ENCODE measurements at places on chromosomes 4 and X. TPM values are rescaled to one million over a fixed set of nuclear protein-coding genes. Genes with fewer than 3 reads are reported as not detected.

GRCh38 chr4:158854236-158854635, 85.4 kb downstream of the FNIP2 start:
- no peak for DNase-seq

DNA sequence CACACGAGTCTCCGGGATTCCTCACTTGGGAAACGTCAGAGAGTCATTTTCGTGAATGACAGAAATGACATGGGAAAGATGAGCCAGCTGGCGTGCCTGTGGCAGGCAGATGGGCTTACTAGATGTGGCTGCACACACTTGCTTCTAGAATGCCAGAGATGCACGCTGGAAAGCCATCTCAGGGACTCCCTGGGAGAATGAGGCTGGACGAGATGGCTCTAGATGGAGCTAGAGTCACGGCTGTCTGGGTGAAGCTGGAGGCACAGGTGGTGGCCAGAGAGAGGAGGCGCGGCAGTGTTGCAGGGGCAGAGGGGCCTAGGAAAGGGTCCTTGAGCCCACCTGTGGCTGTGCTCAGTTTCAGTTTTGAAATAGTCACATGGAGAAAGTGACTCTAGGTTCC, 26.0 kb downstream of the TKTL1 start:
- DNase-seq = no peak

- DNase-seq = no peak
Measured at GRCh38 chrX:150421816-150422215, 58.7 kb downstream of the MAMLD1 start.

DNA sequence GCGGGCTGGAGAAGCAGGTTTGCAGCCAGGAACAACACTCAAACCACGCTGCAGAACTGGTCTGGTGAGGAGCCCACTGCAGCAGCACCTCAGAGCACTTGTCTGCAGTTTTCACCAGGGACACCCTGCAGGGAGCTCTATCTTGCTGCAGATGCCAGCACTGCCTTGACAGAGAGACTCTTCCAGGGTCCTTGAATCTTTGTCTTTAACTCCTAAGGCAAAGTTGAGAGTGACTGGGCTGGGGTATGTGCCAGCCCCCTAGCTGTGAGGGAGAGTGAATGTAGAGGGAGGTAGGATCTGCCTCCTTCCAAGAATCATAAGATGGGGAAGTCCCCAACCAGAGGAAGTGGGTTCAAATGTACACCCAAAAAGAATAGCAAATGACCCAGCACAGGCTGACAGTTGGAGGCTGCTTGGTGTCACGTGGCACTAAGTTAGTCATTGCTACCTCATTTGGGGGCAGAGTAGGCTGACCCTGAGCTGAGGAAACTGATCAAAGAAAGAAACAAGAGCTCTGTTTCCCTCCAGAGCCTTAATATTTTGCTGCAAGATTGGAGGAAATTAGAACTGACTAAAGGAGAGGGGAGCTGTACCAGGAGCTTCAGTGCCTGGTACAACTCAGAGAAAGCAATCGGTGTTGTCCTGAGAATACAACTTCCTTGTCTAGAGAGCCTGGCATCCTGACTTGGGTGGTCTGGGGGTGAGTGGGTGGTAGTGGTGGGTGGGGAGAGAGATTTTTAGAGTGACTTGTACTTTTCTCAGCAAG, 28.2 kb upstream of the HUWE1 start:
- no peak for DNase-seq

DNA sequence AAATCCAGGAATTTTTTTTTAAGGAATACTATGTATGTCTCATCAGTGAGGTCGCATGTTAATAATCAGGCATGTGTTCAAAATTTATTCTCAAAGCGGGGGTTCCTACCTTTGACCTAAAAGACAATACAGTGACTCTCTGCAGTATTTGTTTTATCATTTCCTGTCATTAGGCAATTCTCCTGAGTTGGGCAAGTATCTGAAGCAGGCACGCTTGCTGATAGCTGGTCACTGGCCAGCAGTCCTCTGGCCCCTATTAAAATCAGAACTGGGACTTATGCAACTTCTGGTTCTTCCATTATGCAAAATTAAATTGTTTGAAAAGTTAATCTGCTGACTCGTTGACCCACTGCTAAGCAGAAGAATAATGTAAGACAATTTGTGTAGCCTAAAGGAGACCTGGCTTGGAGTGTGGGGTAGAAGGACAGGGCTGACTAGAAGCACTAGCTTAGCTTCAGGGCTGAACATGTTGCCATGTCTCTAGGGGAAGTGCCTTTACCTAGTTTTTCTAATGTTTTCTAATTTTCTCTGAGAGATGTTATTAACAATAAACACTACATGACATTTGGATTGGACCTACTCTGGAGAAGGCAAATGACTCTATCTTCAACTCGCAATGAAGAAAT, 36.0 kb upstream of the GABRA2 start:
- no peak for DNase-seq

DNA sequence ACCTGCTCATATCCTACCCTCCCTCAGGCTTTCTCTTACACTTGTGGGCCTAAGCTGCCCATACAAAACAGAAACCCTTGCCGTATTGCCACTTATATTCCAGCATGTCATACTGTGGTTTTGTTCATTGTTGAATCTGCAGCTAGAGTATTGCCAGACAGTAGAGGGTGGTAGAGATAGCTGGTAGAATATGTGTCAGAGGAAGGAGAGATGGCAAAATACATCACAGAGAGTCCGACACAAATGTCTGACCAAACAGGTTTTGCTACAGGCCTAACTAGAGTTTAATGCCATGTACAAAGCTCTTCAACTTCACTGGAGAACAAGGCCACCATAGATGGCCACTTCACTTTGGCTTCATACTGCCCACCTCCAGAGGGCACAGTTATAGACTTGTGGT, 160.1 kb downstream of the EFHC2 start:
- DNase-seq = no peak

GRCh38 chrX:10045327-10046000, 78.3 kb downstream of the CLDN34 start:
- DNase-seq = no peak

DNA sequence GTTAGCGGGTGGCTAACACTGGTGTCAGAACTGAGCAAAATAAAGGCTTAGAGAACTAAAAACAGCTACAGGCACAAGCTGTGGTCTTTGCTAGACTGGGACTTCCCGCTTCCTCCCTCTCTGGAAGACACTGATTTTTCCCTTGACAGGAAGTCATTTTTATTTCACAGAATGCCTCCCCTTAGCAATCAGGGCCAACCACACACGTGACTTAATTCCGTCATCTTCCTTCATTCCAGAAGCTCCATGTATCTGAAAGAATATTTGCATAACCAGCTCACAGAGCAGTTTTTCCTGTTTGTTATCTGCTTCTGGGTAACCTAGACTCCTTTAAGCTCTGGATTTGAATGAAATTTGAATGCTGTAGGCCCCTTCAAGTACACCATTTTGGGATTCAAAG, 327.5 kb upstream of the FRG1 start:
- no peak for DNase-seq

GRCh38 chrX:314049-314448, 4.5 kb downstream of the GTPBP6 start:
- DNase-seq = no peak

GRCh38 chrX:124342174-124342867, 4.0 kb upstream of the SH2D1A start:
- DNase-seq = no peak

GRCh38 chrX:18354369-18355223, at the start of gene SCML2:
Gene SCML2, minus strand, starts transcription at chrX:18354688. Its CDS starts 20,617 bp downstream, at chrX:18334071.
- no peak for DNase-seq

GRCh38 chr4:79250887-79251286, 75.0 kb downstream of the NAA11 start:
- no peak for DNase-seq

- DNase-seq = no peak
Measured at GRCh38 chr4:4726051-4726450, 133.4 kb upstream of the MSX1 start.

- no peak for DNase-seq
Measured at GRCh38 chr4:169199184-169199583, 71.6 kb downstream of the SH3RF1 start.

DNA sequence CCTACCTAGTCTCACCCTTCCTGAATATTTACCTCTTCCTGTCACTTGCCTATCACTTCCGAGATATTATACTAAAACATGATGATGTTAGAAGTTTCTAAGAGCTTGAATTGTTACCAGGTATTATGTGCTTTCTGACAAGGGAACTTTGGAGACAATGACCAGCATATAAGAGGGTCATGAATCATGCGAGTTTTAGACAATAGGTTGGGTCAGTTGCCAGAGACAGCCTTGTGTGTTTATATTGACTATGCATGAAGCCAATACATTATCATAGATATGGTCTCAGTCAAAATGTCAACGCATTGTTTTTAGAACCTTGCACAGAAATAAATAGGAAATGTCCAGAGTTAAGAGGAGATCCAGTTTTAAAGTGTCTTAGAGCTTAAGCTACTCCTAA, 116.8 kb downstream of the KLHL4 start:
- DNase-seq = no peak

Gene NEXMIF
- 2.7 TPM for polyA plus RNA-seq

Gene PNMA3
- polyA plus RNA-seq = 16.9 TPM

Gene SATL1
- 0.58 TPM for polyA plus RNA-seq

Gene ANK2
- polyA plus RNA-seq = 57.9 TPM

Gene CENPVL2
- 0.20 TPM for polyA plus RNA-seq

Gene WDR17
- polyA plus RNA-seq = 11.5 TPM

Gene ZNF157
- 1.2 TPM for polyA plus RNA-seq

Gene HDAC6
- polyA plus RNA-seq = 220 TPM

Gene STK32B
- 9.0 TPM for polyA plus RNA-seq

Measured in left renal cortex interstitium (tissue), 4 donors.